ENCODE measurements at places on chromosomes 11 and 22. TPM values are rescaled to one million over a fixed set of nuclear protein-coding genes. Genes with fewer than 3 reads are reported as not detected.

Gene MYOD1
- not detected for total RNA-seq

Gene KCTD14
- total RNA-seq = 0.32 TPM

Gene ILK
- total RNA-seq = 168 TPM

Gene SYT7
- 93.6 TPM for total RNA-seq

GRCh38 chr22:22093743-22094142, 111.2 kb upstream of the TOP3B start:
- no peak overlapping the region for H3K4me3 ChIP-seq
- peaks cover 21% of the 10 kb centered on the region for H3K36me3 ChIP-seq
- DNase-seq = no peak

DNA sequence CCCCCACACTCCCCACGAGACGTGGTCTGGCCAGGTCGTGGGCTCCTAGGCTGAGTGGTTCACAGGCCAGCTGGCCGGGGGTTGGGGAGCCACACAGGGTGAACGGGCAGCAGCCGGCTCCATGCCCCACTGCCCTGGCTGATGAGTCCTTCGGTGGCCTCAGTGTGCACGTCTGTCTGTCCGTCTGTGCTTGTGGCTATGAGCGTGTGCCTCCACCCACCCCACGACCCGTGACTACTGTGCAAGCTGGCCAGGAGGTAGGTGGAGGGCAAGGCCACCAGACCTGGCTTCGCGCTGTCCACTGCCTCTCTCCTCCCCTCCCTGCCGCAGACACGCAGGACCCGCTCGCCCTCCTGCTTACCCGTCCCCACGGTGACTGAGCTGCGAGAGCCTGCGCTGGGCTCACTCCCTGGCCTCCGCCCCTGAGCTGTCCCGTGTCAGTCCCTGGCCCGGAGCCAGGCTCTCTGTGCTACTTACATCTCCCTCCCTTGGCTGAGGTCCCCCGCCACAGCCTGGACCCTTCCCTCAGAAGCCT, 14.1 kb downstream of the CSDC2 start:
- peaks cover 6% of the 10 kb centered on the region for H3K27me3 ChIP-seq
- H3K4me3 ChIP-seq = no peak overlapping the region
- no peaks in the 10 kb centered on the region for H3K36me3 ChIP-seq
- no peak for DNase-seq
- H3K27ac ChIP-seq = no peak overlapping the region

DNA sequence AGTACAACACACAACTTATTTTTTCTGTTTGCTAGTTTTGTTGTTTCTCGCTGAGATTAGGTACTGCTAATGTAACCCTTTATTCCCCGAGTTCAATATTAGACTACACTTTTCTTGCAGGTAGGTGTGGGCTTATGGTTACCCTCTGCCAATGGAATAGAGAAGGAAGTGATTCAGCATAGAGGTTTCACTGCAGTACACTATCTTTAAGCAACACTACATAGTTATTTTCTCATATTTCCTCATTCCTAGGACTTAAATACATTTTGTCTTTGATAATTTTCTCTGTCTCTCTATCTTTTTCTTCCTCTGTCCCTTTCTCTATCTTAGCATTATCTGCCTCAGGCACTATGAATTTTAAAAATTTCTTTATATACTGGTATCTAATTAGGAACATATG, 791.0 kb downstream of the FAM181B start:
- no peak overlapping the region for H3K27ac ChIP-seq
- H3K4me3 ChIP-seq = no peak overlapping the region
- no peaks in the 10 kb centered on the region for H3K4me1 ChIP-seq
- no peaks in the 10 kb centered on the region for H3K36me3 ChIP-seq

GRCh38 chr22:45718391-45718790, 46.8 kb downstream of the ATXN10 start:
- H3K27ac ChIP-seq = no peak overlapping the region
- peaks cover 2% of the 10 kb centered on the region for H3K4me1 ChIP-seq
- H3K4me3 ChIP-seq = no peak overlapping the region
- H3K36me3 ChIP-seq = no peaks in the 10 kb centered on the region
- no peak for DNase-seq

DNA sequence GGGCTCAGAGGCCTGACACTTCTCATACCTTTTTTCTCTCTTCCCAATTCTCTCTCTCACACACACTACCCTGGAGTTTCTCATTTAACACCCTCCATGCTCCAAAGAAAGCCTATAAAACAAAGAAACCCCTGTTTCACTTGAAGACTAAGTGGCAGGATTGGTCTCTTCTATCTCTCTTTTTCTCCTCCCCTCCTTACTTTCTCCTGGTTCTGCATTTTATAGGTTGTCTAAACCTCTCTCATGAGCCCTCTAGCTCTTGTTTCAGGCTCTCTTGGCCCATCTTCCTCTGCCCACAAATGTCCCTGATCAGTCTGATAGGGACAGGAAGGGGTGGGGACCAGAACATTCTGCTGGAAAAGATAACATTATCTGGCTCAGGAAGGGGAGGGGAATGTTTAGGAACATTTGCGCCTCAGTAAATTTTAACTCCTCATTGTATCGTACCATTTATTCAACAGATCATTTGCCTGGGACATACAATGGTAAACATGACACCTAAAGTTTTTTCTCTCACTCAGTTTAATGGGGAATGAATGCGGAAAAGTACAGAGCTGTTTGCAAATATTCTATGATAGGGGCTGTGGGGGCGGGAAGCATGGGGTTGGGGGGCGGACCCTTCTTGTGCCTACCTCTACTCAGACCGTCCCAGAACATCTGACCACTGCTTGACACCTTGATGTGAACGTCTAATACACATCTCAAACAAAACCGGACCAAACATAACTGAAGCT, 10.8 kb downstream of the CRYBA4 start:
- no peak for DNase-seq
- H3K4me1 ChIP-seq = no peaks in the 10 kb centered on the region
- no peak overlapping the region for H3K27ac ChIP-seq
- H3K27me3 ChIP-seq = no peaks in the 10 kb centered on the region
- no peak overlapping the region for H3K4me3 ChIP-seq

DNA sequence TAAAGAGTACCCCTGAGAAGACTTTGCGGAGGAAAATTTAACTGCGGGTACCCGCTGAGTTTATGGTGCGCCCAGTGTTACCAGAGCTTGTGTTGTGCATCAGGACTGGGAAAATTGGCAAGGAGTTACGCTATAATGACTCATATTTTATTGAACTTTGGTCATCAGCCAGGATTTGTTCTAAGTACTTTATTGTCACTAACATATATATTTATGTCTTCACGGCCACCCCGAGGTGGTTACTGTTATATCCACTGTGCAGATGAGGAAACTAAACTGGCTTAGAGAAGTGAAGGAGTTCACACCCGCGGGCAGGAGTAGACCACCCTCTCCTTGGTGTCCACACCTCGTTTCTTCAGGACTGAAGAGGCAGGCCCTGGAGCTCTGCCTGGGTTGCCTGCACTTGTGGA, 667 bp downstream of the ACCS start:
- DNase-seq = no peak
- peak overlapping the region; percentile 87 for H3K27ac ChIP-seq
- peaks cover 31% of the 10 kb centered on the region for H3K4me1 ChIP-seq
- H3K36me3 ChIP-seq = no peaks in the 10 kb centered on the region

All from glutamatergic neuron (in vitro differentiated cells).